ENCODE measurements at places on chromosomes 4 and X.

DNA sequence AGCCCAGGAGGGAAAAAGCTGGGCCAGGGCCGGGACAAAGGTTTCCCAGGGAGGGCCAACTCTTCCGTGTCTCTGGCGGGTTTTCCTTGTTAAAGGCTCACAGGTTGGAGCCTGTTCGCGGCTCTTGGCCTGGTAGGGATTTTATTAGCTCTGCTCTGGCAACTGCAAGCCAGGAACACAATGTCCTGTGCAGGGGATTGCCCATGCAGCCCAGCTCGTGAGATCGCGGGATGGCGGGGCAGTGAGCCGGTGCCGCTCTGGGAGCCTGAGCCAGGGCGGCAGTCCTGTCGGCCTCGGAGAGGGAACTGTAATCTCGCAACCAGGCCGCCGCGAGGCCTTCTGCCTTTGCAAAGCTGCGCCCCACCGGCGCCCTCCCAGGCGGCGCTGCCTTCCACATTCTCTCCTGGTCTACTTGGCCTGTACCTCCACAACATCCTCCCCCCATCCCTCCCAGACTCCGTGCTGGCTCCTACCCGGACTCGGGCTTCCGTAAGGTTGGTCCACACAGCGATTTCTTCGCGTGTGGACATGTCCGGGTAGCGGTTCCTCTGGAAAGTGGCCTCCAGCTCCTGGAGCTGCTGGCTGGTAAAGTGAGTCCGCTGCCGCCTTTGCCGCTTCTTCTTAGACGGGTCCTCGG, 2.1 kb downstream of the PITX2 start:
- DNase-seq = no peak

DNA sequence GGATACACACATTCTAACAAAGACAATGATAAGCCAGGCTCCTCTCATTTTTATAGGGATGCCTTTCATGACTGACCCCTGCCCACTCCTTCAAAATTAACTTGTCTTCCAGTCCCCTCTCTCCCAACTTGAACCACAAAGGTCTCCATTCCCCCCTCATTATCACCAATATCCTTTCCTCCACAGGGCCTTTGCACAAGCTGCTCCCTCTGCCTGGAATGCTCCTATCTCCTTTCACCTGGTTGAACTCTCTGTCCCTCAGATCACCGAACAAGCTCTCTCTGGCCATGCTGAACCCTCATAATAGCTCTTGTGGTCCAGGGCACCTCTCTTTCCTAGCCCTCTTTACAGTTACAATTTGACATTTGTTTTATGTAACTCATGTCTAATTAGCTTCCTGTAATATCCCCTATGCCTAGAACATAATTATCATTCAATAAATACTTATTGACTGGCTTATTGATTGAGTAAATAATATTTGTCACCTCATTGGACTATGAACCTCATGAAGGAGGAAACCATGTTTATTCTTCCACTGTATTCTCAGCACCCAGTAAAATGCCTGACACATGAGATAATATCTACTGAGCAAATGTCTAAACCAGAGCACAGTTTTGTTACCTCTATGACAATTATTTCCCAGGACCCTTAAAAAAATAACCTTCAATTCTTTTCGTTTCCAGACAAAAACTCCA, 266.3 kb upstream of the RASGEF1B start:
- no peak for DNase-seq

GRCh38 chr4:111905511-111905910, 239.7 kb upstream of the FAM241A start:
- no peak for DNase-seq

DNA sequence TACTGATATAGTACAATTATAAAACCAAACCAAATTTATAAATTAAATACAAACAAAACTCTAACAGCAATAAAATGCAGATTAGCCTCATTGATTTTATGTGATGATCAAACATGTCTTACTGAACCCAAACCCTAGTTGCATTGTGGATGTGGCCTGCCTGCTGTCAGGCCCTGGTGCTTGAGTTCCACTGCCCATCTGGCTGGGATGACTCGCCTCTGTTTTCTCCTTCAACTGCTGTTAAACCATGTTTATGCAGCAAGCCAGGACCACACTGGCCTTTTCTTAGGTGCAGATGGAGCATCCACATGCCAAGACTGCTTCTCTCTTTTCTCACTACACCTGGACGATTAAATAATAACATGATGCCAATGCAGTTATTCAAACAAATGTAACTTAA, 22.6 kb downstream of the NAP1L5 start:
- DNase-seq = no peak

- DNase-seq = no peak
These were observed 224.1 kb upstream of the GK2 start for GRCh38 chr4:79632114-79632513.

GRCh38 chr4:126800575-126801141, 832.1 kb upstream of the INTU start:
- DNase-seq = no peak

DNA sequence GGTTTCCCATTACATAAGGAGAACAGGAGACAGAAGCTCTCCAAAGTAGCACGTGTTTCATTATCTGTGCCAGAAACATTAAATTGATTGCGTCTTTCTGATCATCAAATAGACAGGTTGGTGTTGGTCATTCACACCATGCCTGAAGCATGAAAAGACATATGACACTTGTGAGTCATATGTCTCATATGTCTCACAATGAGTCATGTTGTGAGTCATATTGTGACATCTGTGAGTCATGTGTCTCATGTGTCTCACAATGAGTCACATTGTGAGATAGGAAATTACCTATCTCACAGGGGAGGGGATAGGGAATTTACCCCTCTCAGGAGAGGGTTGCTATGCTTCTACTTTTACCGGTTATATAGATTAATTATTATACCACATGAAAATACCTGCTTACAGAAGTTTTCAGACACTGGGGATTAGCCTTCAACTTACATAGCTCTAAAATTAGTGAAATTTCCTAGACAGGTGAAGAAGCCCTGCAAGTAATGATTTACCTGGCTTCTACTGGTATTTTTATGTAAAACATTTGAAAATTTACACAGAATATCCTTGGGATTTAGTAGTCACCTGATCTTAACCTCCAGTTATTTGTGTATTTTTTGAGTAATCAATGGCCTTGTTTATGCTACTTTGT, 80.8 kb downstream of the NPFFR2 start:
- DNase-seq = no peak

- no peak for DNase-seq
These were observed 1153.8 kb downstream of the STIM2 start for GRCh38 chr4:28014469-28014868.
